ENCODE measurements at places on chromosomes 2 and 18.
A peak's percentile ranks its signal among the peaks of the same experiment; 100 is the strongest.

DNA sequence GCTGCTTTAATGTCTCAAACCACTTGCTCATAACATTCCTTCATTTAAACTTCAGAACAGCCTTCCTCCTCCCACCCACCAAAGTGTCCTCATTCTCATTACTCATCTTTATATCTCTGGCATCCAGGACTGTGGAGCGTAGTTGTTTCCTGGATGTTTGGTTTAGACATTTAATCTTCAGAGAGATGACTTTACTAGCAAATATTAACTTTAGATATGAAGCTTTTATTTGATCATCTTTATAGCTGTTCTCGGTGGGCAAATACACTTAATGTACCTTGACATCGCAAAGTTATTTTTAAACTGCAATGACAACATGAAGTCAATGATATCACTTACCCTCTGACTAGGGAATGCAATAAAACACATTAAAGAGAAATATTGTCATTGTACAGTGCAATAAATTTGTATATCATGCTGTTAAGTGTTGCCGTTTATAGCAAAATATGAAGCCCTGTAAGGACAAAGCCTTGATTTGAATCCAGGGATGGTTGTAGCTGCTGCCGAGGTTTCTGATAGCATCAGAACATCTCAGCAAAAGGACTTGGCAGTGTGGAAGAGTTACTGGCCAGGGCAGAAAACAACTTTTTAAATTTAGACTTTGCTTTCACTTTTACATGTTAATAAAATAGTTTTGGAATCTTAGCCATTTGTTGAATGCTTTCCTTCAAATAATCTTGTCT, 4.6 kb upstream of the LAMA3 start:
- DNase-seq = no peak

DNA sequence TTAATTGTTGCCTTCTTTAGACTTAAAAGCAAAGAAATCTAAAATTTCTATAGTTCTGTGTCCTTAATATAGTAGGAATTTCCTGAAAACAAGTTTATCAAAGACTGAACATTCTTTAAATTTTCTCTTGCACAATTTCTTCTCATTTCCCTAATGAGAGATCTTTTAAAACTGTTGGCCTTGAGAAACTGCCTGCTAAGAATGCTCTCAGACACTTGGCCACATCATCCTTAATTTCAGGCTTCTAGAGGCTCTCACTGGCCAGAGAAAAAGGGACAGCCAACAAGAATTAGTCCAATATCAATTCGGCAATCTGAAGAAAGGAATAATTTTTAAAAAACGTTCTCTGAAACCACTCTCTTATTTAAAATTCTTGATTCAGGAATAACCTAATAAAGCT, 167.0 kb upstream of the CREB1 start:
- DNase-seq = no peak

DNA sequence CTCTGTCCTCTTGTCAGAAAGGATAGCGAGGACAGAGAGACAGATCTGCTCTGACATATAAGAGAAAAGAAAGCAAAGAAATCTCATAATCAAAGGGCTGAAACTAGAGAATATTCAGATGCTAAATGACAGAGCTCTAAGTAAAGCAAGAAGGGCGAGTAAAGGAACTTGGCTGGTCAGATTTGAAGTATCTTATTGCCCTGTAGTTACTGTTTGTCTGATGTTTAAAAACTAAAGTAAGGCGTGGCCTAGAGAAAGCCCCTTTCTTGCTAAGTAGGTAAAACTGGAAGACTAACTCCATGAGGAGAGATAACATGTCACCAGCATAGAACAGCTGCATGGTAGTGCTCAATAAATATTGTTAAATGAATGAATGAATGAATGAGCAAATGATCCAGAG, 70.0 kb downstream of the CRACDL start:
- DNase-seq = no peak

DNA sequence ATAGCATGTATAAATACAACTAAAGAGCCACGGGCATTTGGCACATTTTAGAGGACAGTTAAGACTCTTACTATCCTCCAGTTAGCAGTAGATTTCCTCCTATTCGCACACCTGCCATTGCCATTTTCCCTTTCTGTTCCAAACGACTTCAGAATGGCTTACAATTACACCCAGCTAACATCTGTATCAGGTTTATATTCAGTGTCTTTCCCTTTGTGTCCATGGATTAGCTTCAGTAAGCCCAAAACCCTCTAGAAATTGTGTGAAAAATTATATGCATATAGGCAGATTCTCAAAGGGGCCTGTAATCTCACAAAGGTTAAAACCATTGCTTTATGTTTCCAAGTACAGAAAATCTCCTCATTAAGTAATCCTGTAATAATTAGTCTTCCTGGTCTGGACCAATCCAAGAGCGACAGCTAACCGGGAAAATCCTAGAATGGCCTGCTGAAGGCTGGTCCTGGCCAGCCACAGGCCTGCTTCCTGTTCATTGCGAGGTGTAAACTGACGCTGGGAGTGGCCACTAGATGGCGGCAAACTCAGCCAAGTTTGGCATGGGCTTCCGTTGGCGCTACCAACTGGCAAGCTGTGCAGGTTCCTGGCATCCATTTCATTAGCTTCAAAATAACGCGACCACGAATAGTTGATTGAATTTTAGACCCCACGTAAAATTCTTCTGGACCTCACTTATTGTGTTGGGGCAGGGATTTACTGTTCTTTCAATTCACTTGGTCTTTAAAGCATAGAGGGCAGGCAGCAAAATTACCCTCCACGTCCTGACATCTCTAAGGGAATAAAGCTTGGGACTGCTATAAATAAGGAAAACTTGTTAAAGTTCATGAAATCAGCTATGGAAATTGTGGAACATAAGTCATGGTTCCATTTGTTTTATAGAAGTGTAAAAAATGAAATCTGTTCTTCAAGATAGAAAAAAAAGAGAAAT, 17.1 kb downstream of the ARHGAP25 start:
- peak; percentile 52 for DNase-seq

DNA sequence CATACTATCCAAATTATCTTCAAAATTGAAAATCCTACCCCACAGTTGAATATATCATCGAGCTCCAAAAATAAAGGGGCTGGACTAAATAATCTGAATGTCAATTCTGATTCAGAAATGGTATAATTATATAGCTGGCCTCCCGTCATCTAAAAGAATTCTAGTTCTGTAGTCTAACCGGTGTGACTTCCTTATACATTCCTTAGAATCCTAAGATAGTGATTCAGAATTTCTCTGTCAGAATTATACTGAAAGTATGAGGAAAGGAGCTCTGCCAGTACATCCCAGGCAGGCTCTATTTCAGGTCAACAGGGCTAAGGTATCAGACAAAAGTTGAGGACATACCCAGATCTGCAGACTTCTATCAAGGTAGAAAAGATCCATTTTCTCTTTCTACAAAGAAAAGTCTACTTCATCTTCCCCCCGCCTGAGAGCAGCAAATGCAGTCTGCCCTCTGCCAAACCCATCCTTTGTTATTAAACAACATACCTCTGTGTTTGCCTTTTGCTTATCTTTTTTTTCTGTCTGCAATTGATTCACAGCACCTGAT, 128.5 kb downstream of the METTL4 start:
- DNase-seq = no peak

DNA sequence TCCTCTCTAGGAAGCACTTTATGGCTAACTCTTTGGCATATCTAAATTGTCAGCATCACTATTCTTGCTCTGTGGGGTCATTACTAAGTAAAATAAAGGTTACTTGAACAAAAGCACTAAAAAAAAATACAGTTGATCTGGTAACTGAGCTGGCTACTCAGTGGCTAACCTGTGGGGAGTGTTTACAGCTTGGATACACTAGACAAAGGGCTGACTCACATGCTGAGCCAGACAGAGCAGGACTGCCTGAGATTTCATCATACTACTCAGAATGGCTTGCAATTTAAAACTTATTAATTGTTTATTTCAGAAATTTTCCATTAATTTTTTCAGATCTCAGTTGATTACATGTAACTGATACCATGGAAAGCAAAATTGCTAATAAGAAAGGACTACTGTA, 1690.4 kb upstream of the SLC39A10 start:
- no peak for DNase-seq

DNA sequence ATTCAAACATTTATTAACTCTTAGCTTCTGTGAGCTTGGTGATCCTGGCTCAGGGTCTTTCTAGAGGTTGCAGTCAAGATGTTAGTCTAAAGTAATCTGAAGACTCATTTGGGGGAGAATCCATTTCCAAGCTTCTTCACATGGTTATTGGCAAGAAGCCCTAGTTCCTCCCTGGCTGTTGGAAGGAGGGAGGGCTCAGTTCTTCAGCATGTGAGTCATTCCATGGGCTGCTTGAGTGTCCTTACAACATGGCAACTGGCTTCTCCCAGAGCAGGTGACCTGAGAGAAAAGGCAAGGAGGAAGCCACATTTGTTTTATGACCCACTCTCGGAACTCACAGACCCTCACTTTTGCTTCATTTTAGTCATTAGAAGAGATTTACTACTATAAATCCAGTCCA, 10.6 kb upstream of the C2orf74 start:
- DNase-seq = no peak

GRCh38 chr2:119158563-119159347, at the start of gene C1QL2:
TSS of gene C1QL2 (minus strand) at chr2:119158751. CDS start at chr2:119158269, 482 bp downstream.
- DNase-seq = no peak

DNA sequence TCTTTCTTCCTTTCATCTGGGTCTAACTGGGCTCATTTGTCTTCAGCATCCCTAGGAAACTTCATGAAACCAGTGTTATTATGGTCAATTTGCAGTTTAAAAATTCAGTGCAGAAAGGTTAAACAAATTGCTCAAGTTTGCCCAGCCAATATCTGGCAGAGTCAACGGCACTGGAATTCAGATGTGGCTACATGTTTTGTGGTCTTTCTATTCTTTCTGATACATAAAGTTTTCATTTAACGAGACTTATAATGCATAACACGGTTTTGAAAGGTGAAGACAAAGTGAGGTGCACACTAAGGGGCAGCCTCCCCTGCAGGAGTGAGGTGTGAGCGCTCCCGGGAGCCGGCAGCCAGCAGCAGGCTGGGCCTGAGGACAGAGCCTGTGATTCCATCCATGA, 164.6 kb downstream of the RTP5 start:
- DNase-seq = no peak

- DNase-seq = no peak
These were observed 3.5 kb downstream of the NCKAP1 start for GRCh38 chr2:183034806-183035205.

GRCh38 chr18:36610258-36610657, 218.5 kb downstream of the TPGS2 start:
- no peak for DNase-seq

DNA sequence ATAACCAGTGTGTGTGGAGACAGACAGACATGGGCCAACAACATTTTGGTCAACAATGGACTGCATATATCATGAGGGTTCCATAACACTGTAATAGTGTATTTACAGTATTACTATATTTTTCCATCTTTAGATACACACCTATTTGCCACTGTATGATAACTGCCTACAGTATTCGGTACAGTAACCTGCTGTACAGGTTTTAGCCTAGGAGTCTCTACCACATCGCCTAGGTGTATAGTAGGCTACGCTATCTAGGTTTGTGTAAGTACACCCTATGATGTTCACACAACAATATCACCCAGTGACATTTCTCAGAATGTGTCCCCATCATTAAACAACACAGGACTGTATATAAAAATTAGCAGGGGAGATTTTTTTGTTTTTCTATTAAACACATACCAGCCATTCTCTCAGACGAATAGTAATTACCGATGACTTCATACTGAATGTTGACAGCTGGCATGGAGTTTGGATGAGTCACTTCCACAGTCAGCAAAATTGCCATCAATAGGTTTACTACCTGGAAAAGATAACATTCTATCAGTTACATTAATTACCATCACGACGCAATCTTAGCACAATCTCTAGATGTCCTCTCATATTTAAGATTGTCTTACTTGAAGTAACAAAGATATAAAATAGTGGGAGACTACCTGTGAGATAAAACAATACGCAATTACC, 10.8 kb downstream of the LAPTM4A start:
- no peak for DNase-seq

DNA sequence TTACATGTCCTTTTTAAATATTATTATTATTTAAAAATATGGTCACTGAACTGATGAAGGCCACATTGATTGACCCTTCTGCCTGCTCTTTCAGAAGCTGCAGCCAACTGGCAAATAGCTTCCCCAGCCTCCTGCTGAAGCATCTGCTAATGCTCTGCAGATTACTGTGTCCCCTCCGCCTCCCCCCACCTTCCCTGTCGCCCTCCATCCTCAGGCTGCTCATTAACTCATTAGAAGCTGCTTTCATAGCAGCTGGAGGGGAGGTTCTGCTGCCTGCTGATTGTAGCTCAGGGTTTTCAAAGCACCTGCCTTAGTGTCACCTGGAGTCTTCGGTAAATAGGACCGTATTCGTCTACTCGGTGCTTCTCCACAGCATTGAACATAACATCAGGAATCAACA, 24.8 kb upstream of the LMAN1 start:
- DNase-seq = peak; percentile 54

GRCh38 chr2:232310121-232310520, 68.4 kb upstream of the ALPP start:
- no peak for DNase-seq

DNA sequence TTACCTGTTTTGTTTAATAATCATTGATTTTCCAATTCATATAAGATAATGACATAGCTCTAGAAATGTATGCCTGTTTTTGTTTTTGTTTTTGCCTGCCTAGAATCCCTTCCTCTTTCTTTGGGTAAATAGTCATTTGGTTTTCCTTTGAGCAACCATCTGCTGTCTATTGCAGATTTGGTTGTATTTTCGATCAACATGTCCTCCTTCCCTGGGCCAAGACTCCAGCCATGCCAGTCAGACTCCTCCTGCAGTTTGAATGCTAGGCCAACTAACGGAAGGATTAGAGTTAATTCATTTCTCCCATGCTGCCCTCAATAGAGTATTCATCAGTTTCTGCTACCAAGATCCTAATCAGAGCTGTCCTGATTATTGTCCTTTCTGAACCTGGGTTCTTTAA, 67.1 kb downstream of the MAIP1 start:
- DNase-seq = no peak

DNA sequence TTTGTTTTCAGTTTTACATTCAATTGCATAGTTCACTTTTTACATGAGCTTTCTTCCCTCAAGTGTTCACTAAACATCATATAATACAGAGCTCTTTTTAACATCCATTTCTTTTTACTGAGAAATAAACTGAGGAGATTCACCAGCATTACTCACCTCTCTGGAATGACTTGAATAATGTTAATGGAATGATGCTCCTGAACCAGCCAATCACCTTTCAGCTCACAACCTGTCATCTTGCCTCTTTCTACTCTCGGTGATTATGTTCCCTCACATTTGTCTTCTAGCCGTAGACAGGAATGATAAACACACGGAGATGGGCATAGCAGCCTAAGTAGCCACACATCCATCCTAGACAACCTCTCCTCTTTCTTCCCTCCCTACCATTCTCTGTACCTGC, 301.7 kb downstream of the PAX3 start:
- DNase-seq = no peak

GRCh38 chr2:151063271-151063670, 198.4 kb downstream of the RBM43 start:
- no peak for DNase-seq

DNA sequence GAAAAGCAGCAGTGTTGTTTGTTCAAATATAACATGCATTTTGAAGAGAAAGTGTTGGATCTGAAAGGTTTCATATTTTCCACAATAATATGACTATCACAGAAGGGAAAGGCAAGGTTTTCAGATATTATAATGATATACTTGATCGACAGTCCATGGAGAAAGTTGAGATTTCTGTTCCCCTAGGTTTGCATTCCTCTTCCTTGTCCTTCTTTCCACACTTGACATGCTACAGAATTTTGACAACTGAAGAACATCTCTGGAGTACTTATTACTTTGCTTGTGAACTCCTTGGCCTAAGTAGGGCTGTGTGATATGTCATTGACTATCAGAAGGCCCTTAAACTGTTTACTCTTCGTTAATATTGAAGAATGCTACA, 46.5 kb downstream of the TMEFF2 start:
- DNase-seq = no peak

GRCh38 chr2:55141572-55142413, 90.3 kb downstream of the CLHC1 start:
- no peak for DNase-seq

Data from NCI-H774 (cell line).